Stimulated activated CD4-positive, alpha-beta T cell treated with anti-CD3 and anti-CD28 coated beads, TNF-alpha, amount 100 ng/mL, for 48 hours (primary cell): ENCODE measurements at places on chromosomes 16 and 17.

DNA sequence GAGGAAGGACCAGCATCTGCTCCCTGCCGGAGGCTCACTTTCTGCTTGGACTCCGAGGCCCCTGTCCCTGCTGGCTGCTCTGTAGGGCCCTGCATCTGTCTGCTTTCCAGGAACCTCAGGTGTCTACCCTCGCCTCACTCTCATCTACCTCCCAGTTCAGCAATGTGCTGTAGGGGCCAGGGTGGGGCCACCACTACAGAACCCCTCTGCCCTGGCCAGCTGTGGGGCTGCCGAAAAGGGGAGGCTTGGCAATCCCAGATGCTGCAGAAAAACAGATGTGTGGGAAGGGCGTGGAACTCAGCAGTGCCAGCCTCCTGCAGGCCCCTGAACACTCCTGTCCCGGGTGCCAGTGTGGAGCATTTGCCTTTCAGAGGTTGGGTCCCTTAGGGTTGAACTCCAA, 80.1 kb upstream of the ZNF469 start:
- no peak for DNase-seq

- DNase-seq, result no peak
These were observed 156.6 kb upstream of the NLRP1 start for GRCh38 chr17:5740937-5741336.

DNA sequence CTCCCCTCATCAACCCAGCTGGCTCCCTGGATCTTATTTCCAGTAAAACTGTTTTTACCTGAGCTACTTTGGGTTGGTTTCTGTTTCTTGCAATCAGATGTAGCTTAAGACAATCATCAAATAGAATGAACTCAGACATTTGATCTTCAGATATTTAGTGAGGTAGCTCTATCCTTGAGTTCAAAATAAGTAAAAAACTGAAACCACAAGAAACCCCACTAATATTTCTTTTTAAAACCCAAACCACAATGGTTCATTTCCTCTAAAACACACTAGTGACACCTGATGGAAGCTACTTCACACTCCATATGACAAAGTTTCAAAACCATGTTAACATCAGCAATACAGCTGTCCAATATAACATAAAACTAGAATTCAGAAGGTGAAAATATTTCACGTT, 37.8 kb downstream of the CACNG1 start:
- no peak for DNase-seq

- DNase-seq, result no peak
These were observed 245.9 kb upstream of the HSBP1 start for GRCh38 chr16:83561876-83562275.

- no peak for DNase-seq
These were observed 36.1 kb downstream of the ARL4D start for GRCh38 chr17:43434902-43435319.
